Lower leg skin (tissue), 4 donors: ENCODE measurements at places on chromosomes 13 and 19. TPM values are rescaled to one million over a fixed set of nuclear protein-coding genes. Genes with fewer than 3 reads are reported as not detected.

DNA sequence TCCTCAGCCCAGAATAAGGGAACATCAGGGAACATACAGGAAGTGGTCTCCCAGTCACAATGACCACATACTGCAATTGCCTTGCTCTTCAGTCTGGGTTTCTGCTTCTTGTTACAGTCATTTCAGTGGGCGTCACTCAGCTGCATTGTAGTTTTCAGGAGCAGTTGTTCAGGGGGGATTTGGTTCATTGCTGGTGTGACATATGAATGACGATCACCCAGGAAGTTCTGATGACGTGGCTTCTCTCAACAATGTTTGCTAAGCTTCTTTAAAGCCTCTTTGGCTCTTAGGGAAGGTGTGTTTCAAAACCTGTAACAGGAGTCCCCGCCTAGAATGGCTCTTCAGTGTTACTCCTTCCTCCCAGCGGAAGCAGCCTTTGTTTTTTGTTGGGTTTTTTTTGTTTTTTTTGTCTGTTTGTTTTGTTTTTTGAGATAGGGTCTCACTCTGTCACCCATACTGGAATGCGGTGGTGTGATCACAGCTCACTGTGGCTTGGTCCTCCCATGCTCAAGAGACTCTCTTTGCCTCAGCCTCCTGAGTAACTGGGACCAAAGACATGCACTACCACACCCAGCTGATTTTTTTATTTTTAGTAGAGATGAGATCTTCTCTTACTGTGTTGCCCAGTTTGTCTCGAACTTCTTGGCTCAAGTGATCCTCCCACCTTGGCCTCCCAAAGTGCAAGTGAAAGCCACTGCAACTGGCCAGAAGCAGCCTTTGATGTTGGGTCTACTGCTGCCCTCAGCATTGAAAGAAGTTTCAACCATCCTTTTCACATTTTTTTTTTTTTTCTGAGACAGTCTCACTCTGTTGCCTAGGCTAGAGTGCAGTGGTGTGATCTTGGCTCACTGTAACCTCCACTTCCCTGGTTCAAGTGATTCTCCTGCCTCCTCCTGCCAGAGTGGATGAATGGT is 1.4 kb upstream of the SCEL start:
- no peak for DNase-seq

DNA sequence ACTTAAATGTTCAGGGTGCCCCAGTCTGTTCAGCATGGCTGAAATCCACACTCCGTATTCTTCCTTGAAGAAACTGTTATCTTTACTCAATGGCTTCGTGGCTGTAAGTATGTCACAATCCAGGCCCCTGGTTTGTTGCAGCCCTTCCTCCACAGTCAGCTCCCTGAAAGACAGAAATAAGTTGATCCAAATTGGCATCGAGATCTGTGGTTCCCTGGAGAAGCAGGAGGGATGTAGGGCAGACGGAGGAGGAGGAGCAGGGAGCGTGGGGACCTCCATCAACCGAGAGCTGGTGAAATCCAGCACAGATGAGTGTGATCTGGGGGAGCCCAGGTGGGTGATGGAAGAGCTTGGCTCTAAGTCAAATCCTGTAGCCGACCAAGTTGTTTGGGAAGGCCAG is 304 bp downstream of the TSPAN16 start:
- DNase-seq: no peak

DNA sequence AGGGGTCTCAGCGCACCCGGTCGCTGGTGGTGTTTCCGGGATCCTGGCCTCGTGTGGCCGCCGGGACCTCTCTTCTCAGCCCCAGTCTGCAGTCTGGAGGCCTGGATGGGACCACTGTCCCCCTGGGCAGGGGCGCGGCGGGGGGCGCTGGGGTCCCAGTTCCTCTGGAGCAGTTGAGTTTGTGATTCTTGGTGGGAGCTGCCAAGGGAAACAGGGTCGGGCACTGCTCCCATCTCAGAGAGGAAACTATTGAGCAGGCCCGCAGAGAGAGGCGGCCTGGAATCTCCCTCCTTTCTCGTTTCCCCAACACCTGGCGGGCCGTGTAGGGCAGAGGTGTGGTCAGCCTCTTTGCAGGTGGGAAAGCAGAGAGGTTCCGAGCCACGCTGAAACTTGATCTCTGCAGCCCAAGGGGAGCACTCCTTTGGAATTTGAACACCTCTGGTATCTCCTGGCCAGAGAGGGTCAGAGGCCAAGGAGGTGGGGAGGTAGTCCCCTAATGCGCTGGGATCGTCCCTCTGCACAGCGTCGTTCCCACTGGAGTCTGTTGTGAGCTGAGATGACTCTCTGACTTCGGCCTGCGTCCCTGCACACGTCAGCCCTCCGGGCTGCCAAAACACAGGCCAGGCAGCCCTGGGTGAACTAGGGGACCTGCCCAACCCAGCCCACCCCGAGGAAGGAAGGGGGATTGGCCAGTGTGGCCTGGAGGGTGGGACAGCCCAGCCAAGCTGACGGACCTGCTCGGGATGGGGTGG is 741 bp downstream of the PLEKHF1 start:
- DNase-seq: no peak

DNA sequence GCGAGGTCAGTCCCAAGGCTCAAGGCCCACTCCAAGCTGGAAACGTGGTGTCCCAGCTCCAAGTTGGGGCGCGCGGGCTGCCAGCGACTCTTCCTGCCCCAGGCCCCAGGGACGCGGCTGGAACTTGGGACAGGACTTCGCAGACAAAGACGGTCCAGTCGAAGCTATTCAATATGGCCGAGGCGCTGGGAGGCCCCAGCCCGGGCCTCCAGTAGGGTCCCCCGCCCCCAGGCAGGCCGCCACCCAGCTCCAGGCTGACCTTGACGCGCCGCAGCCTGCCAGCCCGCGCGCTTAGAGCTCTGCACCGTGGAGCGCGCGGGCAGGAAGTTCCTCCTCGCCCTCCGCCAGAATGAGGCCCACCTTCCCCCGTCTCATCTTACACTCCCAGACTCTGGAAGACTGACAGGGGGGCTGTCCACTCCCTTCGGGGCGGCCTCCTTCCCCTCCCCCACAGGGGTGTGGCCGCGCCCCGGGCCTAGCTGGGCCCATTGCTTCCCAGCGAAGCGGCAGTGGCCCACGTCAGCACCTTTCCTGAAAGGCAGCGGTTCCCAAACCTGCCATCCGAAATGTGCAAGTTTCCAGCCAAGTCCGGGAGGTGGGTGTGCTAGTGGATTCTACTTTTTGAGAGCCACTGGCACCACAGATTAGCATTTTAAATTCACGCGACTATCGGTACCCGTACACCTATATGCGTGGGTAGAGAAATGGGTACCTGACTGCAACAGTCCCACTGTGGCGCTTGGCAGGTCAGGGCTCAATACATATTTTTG is at the start of gene CCDC8:
Gene CCDC8 (minus strand): TSS at position 303 of the 770 bp plus-strand sequence. CDS start 754 bp downstream, outside the sequence.
- DNase-seq: no peak

DNA sequence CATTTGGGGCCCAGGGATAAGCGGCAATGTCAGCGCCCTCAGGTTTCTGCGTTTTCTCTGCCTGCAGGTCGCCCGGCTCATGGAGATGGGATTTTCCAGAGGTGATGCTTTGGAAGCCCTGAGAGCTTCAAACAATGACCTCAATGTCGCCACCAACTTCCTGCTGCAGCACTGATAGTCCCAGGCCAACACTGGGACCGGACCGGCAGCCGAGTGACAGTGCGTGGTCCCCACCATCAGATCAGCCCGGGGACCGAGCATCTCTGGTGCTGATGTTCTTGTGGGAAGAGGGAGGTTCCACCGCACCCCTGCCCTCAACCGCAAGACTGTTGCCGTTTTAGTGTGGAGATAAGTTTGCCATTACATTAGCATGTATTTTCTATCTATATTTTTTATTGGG is 78.0 kb upstream of the GPR183 start:
- DNase-seq: peak; percentile 13

- no peak for DNase-seq
These were observed 7.2 kb downstream of the WDR18 start for GRCh38 chr19:991174-991931.

GRCh38 chr19:7366701-7367420 is 18.1 kb downstream of the ARHGEF18 start:
- no peak for DNase-seq

- no peak for DNase-seq
These were observed 298 bp upstream of the FAM98C start for GRCh38 chr19:38402623-38402966.

DNA sequence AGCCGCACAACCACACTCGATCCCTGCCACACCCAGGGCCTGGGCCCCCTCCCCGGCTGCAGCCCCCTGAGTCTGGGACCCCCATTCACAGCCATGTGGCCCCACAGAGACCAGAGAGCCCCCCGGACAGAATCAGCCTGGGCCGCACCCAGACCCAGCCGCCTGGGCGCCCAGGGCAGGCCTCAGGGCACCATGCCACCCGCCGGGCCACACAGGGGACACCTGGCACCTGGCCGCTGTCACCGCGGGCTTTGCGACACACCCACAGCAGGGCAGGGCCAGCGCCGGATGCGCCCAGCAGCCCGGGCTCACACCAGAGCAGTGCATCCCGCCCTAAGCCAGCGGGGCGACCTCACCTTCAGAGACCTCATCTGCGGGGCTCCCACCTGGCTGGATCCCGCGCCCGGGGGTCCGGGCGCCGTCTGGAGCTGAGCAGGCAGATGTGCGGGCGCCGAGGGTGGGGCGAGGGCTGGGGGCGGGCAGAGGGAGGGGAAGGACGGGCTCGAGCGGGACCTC is 443 bp downstream of the TBXA2R start:
- DNase-seq: no peak

DNA sequence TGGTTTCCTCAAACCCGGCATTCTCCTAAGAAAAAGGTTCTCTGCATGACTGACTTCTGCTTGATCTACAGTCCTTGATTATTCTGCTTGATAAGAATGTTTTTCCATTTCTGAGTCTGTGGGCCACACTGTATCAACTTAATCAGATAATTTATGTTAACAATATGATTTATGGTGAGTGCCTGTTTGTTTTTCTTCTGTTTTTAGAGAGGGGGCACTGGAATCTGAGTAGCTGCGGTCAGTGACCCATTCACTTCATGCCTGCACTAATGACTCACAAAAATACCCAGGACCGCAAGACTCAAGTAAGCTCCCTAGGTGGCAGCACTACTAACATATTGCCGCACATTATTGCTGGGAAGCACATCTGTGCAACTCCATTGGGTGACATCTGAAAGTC is 542.3 kb upstream of the ATXN8OS start:
- DNase-seq: no peak

- no peak for DNase-seq
These were observed 34.4 kb downstream of the STARD13 start for GRCh38 chr13:33251131-33251661.

GRCh38 chr13:89966524-89966923 is 1381.0 kb upstream of the MIR17HG start:
- no peak for DNase-seq

GRCh38 chr19:50387868-50388245 is 3.7 kb downstream of the POLD1 start:
- DNase-seq: no peak

DNA sequence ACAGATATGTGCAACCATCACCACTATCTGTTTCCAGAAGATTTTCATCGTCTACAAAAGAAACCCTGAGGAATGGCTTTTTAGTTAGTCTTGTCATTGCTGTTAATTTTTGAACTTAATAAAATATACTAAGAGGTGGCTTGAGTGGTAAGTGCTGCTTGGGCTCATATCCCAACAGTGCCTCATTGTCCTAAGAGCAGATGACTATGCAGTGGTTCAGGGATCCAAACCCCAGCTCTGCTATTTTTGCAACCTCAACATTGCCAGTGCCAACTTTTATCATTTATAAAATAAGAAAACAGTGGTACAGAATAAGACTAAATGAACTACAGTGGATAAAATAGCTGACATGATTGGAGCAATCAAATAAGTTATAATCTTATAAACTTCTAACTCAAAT is 123.2 kb upstream of the SLC7A1 start:
- no peak for DNase-seq

GRCh38 chr19:11041966-11042627 is 47.2 kb upstream of the LDLR start:
- no peak for DNase-seq

GRCh38 chr19:9644472-9644871 is 23.4 kb upstream of the ZNF561 start:
- DNase-seq: no peak

DNA sequence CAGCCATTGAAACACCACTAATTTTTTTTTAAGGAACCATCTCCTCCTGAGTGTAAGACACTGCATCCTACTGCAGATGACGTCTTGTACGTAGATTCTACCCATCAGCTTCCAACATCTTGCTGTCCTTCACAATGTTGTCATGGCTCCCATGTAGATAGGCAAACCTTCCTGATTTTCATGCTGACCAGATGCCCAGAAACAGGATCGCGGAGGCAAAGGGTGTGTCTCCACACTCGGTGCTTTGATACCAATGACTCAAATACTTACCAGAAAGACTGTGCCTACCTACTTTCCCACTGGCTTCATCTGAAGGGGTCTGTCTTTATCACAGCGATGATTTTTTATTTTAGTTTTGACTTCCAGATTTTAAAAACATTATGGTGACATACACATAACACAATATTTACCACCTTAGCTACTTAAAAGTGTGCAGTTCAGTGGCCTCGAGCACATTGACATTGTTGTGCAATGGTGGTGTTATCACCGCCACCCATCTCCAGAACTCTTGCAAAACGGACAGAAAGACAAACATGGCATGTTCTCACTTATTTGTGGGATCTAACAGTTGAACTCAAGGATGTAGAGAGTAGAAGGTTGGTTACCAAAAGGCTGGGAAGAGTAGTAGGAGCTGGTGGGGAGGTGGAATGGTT is 94.0 kb upstream of the PEG3 start:
- no peak for DNase-seq

- no peak for DNase-seq
These were observed 1147.5 kb downstream of the DIAPH3 start for GRCh38 chr13:59016250-59016649.

GRCh38 chr13:42968906-42969305 is 23.1 kb downstream of the EPSTI1 start:
- DNase-seq: no peak

Gene SHISA7
- total RNA-seq: not detected

Gene ZNF665
- 4.2 TPM for total RNA-seq

Gene TTC9B
- total RNA-seq: not detected

Gene SERTM1
- total RNA-seq: not detected

Gene MAP3K10
- total RNA-seq: 10.7 TPM

Gene HAUS5
- total RNA-seq: 10.4 TPM

Gene NFILZ
- not detected for total RNA-seq

Gene ATP1A3
- total RNA-seq: not detected

Gene GRIK5
- 0.11 TPM for total RNA-seq
